Hematopoietic multipotent progenitor cell treated with erythropoietin and hydrocortisone succinate and interleukin-3 and kit ligand, for 6 days (in vitro differentiated cells): ENCODE measurements at places on chromosomes 1 and 21.

GRCh38 chr1:165828103-165828668 is 772 bp downstream of the UCK2 start:
- DNase-seq, result peak; percentile 70

DNA sequence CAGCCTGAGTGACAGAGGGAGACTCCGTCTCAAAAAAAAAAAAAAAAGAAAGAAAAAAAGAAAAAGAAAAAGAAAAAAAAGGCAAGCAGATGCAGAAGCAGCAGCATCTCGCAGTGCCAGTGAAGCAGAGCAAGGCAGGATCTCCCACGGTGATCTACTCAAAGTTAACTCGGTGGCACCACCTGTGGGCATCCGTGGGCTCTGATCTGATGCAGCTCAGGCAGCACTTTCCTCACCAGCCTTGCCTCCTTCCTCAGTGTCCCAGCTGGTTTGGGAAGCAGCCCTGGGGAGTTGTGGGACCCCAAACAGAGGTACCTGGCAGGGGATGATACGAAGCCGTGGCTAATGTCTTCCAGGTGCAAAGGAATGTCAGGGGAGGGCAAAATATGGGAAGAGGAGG is 104.3 kb upstream of the KRTAP19-8 start:
- peak; percentile 15 for DNase-seq

GRCh38 chr1:55359611-55360010 is 144.4 kb upstream of the USP24 start:
- DNase-seq, result no peak

GRCh38 chr1:94693029-94693428 is 127.1 kb upstream of the SLC44A3 start:
- no peak for DNase-seq

DNA sequence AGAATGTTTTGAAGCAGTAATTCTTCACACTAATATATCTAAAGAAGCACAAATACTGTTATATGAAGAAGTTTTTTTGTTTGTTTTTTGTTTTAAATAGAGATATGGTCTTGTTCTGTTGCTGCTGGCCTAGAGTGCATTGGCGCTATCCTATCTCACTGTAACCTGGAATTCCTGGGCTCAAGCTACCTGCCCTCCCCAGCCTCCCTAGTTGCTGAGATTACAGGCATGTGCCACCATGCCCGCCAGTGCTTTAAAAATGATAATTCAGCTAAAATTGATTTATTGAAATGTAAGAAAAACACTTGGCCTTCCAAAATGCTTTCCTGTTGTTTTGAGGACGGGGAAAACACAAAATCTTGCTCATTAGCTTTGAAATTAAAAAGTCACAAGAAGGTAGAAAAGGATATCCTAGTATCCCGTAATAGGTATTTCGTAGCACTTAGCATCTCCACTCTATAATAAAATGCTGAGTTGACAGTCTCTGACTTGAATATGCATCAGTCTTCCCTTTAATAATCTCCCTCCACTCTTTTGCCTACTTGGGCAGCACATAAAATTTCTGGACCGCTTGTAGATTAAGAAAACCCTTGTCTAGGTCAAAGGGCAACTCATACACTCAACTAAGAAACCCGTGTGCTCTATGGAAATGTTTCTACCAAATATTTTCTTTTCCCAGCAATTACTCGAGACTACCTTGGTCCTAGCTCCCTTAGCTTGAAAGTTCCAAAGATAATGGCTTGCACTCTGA is 1.3 kb downstream of the SCYL3 start:
- DNase-seq, result peak; percentile 13

GRCh38 chr1:16998589-16998988 is 13.1 kb downstream of the ATP13A2 start:
- no peak for DNase-seq

DNA sequence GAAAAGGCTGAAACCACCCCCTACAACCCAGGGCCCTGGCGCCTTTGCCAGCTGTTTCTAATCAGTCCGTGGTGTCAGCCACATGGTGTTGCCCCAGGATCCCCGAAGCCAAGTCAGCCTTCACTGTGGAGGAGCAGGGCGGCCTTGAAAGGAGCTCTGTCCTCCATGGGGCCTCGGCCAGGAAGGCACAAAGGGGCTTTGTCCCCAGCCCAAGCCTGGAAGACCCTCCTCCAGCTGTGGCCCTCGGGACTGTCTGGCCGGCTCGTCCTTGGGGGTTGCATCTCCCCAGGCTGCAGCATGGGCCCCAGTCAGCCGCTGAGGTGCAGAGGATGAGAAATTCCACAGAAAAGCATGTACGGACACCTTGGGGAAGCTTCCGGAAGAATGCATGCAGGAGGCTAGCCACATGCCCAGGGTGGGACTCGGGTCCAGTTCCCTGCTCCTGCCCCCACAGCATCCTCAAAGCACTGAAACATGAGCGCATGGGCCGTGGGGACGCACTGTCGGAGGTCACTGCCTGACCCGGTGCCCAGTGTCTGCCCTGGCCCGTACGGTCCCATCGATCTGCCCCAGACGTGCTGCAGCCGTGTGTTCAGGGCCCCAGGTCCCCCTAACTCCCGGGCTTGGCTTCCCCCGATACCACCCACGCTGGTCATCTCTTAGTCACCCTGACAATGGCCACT is 38.6 kb upstream of the POFUT2 start:
- peak; percentile 74 for DNase-seq

- no peak for DNase-seq
These were observed 13.0 kb upstream of the GPR137B start for GRCh38 chr1:236129306-236129705.

GRCh38 chr1:234849832-234850231 is 239.9 kb upstream of the IRF2BP2 start:
- no peak for DNase-seq

GRCh38 chr1:164559342-164560051 is 513 bp downstream of the PBX1 start:
- peak; percentile 9 for DNase-seq

GRCh38 chr1:160789702-160790611 is 6.0 kb upstream of the LY9 start:
- DNase-seq, result no peak

- no peak for DNase-seq
These were observed 121.3 kb upstream of the HOOK1 start for GRCh38 chr1:59693406-59693805.

- no peak for DNase-seq
These were observed 828.2 kb upstream of the NCAM2 start for GRCh38 chr21:20169812-20170576.

- DNase-seq, result no peak
These were observed 10.1 kb upstream of the SERBP1 start for GRCh38 chr1:67440339-67440738.

GRCh38 chr1:231827337-231828105 is 200.9 kb downstream of the DISC1 start:
- DNase-seq, result no peak

DNA sequence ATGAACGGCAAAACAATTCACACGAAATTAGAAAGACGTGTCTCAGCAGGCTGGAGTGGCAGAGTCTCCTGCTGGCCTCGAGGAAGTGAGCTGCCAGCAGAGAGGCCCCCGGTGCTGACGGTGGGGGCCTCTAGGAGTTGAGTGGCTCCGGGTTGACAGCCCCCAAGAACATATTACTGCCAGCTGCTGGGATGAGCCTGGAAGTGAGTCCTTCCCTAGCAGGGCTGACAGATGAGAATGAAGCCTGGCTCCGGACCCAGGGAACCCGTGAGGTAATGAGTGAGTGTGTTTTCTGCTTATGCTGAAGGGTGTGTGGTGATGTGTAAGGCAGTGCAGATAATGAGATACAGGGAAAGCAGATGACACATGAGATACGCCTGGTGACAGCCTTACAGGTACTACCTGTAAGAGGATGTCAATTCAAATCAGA is 23.5 kb upstream of the LRRC47 start:
- DNase-seq, result no peak

DNA sequence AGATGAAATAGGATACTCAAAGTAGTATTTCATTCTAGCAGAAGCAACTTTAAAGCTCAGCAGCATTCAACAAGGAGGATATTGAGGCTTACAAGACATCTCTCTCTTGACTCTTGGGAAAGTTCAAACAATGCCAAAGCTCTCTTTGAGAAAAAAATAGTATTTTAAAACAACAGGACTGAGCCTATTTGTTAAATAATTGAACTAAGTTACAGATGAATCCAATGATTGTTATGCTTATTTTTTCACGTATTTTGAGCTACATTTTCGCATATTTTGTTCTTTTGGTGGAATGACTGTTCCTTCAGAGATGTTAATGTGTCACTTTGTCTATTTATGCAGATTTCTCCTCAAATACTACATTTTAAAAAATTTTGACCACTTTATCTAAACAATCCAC is 200.7 kb downstream of the KCTD3 start:
- no peak for DNase-seq

GRCh38 chr1:79848316-79848715 is 841.8 kb upstream of the ADGRL4 start:
- no peak for DNase-seq

DNA sequence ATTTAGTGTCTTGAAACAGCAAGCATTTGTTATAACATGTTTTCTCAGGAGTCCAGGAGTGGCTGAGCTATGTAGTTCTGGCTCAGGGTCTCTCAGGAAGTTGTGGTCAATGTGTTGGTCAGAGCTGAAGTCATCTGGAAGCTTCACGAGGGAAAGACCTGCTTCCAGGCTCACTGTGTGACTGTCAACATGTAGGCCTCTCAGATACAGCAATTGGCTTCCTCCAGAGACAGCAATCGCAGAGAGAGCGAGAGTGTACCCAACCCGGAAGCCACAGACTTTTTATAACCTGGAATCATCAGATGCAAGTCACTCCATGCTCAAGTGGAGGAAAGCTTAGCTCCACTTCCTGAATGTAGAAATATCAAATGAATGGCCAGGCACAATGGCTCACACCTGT is 40.9 kb downstream of the TNFRSF9 start:
- DNase-seq, result peak; percentile 30

GRCh38 chr1:43135857-43136781 is 36.0 kb downstream of the EBNA1BP2 start:
- no peak for DNase-seq

DNA sequence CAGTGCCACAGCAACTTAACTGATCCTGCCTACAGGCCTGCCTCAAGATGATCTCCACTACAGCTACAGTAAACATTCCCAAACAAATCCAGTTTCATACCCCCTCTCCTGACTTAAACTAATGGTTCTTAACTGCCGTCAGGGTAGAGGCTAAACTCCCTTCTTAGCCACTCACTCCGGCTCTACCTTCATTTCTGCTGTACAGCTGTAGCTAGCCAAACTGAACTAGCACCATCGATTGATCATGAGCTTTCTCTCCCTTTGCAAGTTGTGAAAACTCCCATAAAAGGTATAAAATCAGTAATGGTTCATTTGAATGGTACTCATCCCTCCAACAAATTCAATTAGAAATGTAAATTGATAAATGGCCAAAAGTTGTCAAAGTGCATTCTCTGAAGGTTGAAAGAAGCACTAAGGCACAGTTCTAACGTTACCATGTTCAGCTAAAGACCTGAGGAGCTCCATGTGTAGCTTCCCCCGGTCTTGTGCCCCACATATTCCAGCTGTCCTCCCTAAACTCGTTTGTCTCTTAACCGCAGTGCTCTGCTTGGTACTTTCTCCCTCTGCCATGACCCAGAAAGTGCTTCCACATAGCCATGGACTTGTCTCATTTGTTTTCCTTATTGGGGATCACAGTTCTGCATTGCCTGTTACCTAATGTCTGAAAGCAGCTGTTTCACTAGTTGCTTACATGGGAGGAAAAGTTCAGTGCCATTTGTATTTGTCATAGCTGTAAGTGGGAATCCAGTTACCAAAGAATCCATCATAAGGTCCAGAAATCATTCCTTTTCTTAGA is 49.8 kb downstream of the DHX9 start:
- no peak for DNase-seq

- no peak for DNase-seq
These were observed 126.2 kb downstream of the FGGY start for GRCh38 chr1:59422921-59423575.

- peak; percentile 73 for DNase-seq
These were observed 1.5 kb downstream of the HIPK1 start for GRCh38 chr1:113930499-113931161.

DNA sequence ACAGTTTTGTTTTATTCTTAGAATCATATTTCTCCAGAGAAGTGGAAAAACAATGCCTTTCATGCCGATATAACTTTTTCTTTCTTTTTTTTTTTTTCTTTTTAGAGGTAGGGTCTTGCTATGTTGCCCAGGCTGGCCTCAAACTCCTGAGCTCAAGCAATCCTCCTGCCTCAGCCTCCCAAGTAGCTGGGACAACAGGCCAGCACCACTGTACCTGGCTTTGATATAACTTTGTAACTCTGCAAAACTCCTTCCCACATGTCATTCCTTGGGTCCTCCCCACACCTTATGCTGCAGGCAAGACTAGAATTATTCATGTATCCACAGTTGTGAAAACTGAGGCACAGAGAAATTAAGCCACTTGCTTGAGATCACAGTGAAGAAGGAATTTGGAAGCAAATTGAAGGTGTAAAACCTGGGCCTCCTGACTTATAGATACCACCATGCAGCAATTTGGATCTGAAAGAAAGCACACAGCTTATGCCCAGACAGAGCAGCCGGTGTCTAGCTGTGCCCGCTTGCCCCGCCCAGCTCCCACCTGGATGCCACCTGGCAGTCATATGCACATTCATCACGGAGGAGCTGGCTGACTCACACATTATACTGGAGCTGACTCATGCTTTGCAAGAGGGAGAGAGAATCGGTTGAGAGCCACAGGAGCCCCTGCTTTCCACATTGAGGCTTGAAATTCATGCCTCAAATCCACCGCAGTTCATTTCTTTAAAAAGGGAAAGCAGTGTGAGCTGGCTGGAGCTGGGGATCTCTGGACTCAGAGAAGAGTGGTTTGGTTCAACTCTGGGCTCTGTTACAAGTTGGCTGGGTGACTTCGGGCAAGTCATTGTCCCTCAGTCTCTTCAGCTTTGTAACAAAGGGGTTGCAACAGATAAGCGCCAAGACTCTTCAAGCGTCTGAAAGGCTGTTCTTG is 8.3 kb upstream of the SLC2A1 start:
- peak; percentile 74 for DNase-seq

GRCh38 chr1:205260948-205261732 is 33.4 kb downstream of the TMCC2 start:
- DNase-seq, result peak; percentile 42

- DNase-seq, result no peak
These were observed 48.1 kb downstream of the MAP3K21 start for GRCh38 chr1:233375653-233376052.

- peak; percentile 72 for DNase-seq
These were observed 2.7 kb downstream of the SH2D2A start for GRCh38 chr1:156813750-156814570.

- no peak for DNase-seq
These were observed 10.6 kb upstream of the KIFAP3 start for GRCh38 chr1:170085091-170085490.
